ENCODE measurements at places on chromosomes 5 and 9.

DNA sequence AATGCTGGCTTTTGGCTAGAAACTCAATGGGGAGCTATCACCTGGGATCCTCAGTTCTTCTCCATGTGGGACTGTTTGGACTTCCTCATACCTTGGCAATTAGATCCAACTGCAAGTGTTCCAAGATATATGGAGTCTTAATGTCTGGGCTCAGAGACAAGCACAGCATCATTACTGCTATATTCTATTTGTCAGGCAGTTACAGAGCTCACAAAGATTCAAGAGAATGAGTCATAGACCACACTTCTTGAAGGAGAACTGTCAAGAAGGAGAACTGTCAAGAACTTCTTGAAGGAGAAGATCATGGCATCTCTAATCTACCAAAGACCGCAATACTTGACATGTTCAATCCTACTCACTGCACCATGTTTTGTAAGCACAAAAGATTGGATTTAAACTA is 106.8 kb upstream of the NREP start:
- no peak for DNase-seq

- no peak for DNase-seq
These were observed 129.3 kb downstream of the MRPL36 start for GRCh38 chr5:1670351-1670750.

- DNase-seq = no peak
These were observed 361.7 kb downstream of the TMEM161B start for GRCh38 chr5:87906962-87907361.

DNA sequence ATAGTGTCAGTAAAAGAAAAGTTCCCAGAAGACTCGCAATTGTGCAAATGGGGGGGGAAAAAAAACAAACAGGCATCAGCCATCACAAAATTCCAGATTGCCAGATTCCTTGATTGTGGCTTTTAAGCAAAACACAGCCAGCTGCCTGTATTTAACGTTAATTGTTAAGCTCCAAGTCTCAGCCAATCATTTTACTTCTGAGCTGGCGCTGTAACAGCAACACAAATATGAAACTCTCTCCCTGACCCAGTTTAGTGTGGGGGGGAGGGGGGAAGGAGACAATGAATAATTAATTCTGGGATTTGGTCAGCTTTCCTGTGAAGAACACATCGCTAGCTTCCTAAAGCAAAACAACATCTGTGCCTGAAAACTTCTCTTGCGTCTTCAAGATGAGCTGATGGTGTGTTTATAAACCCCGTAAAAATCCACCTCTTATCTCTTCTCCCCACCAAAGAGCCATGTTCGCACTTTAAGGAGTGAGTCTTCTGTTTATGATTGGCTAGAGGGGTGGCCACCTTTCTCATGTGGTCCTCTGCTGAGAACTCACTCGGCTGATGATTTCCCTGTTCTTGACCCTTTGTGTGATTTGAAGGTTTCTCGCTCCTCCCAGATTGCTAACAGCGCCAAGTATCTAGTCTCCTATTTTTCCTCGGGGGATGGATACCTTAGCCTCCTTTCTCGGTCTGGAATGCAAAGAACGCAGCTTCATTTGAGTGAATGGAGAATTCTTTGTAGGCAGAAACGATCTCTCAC is 160.2 kb upstream of the DAPK1 start:
- DNase-seq = no peak

GRCh38 chr5:146369691-146370090 is 31.1 kb downstream of the POU4F3 start:
- DNase-seq = no peak

DNA sequence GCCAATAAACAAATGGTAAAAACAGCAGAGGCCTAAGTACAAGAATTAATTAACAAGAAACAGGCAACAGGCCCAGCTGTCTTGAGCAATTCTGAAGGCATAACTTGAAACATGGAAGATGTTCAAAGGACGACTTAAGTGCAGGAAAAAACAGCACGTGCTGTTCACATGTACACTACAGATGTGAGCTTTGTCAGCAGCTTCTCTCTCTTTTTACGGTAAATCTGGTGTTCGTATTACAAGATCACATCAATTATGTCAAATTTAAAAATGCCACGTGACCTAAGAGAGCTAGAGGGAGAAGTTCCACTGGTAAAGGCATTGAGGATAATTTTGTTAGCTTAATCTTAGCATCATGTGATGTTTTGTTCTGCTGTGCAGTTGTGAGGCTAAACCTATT is 281.1 kb downstream of the PSAT1 start:
- DNase-seq = no peak

DNA sequence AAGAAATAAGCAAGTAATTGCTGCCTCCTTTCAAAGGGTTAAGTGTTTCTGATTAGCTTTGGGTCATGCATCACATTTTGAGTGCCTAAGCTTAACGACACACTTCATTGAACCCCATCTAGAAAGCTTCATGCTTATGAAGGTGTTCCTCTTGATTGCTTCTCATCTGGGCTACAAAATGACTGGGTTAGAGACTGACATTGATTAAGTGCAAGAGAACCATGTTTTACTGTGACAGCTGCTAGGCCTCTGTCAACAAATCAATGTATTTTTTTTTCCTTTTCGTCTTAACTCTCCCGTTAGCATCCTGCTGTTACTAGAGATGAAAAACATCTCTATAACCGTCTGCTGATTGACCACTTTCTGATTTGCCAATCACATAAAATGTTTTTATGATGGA is 725.0 kb downstream of the TLE1 start:
- no peak for DNase-seq

DNA sequence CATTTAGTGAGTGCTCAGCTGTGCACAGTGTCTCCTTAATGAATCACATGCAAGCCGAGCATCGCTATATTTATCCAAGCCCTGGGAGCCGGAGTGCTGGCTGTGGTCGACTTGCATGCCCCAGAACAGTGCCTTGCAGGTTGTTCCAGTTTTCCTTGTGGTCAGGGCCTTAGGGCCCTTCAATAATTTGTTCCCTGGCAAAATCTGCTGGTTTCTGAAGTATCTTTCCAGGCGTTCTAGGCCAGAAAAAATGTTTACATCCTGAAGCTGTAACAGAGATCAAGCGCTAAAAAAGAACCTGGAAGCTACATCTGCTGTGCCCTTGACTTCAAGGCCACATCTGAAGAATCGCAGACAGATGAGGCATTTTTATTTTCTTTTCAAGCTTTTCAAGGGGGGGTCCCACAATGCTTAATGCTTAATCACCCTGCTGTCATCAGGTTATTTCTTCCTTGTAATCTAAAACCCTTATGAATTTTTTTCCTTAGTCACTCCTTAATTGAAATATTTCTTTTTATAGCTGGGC is 105.8 kb downstream of the DOCK2 start:
- no peak for DNase-seq

- DNase-seq = no peak
These were observed 41.6 kb upstream of the FST start for GRCh38 chr5:53438486-53439472.

GRCh38 chr5:172610643-172611042 is 30.4 kb upstream of the NEURL1B start:
- no peak for DNase-seq

DNA sequence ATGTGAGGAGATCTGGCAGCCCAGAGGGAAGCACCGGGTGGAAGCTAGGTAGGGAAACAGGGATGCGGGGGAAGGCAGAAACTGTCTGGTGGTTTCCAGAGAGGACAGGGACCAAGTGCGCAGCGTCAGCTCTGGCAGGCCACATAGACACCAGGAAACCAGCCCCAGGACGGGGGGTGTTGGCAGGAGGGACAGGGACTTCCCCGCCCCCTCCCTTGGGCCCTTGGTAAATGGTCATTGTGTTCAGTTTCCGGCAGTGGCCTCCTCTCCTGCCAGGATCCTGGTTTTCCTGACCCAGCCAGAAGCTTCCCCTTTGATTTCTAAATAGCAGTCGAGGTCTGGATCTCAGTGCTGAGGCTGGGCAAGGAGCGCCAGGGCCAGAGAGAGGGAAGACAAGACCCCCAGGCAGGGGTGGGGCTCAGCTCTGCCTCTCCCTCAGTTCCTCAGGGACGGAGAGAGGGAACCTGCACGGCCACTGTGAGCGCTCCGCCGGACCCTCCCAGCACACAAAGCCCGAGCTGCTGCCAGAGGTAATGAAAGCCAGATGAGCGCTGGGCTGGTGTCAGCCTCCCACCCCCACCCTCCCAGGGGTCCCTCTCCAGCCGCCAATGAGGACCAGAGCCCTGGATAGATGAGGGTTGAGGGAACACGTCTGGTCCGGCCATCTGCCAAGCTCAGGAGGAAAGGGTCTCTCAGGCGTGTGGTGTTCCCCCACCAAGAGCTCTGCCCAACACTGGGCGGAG is 1.8 kb downstream of the RALGDS start:
- DNase-seq = no peak

- DNase-seq = peak; percentile 3
These were observed 60.7 kb downstream of the HRH2 start for GRCh38 chr5:175718401-175719108.

DNA sequence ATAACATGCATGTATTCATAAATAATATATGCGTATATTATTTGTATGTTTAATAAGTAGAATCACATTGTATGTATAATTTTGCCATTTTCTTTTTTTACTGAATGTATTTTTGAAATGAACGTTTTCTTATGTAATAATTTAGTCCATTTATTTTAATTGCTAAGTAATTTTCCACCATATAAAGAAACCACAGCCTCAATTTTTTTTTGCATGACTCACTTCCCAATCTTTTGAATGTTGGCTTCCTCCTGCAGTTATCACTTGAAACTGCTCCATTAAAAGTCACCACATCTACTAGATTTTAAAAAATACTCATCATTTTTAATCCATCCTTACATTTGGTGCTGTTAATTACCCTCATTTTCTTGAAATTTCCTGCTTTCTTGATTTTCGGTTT is 363.3 kb upstream of the MEF2C start:
- DNase-seq = no peak

DNA sequence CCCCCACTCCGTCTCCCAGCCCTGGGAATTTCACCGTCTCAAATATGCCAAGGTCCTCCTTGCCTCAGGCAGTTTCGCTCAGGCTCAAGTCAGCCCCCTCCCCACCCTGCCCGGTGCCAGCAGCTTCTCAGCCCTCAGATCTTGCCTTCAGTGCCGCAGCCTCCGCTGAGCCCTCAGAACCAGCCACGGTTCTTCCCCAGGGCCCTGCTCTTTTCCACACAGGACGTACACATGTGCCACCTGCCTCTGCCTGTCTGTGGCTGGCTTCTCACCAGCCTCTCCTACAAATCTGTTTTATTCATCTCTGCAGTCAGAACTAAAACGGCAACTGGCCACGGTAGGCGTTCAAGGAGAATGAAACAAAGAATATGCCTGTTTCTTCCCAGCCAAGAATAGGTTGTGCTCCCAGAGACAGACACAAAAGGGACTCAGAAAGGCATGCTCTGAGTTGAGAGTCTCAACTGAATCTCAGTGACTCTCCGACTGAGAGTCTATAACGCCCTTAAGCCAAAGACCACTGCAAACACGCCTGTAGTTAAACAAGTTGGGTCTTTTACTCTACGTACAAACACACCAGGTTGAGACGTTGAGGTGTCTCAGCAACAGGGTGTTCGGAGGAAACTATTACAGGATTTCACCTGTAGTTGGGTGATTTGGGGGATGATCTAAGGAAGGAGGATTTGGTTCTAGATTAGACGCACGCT is 10.6 kb upstream of the GRIN1 start:
- DNase-seq = no peak

DNA sequence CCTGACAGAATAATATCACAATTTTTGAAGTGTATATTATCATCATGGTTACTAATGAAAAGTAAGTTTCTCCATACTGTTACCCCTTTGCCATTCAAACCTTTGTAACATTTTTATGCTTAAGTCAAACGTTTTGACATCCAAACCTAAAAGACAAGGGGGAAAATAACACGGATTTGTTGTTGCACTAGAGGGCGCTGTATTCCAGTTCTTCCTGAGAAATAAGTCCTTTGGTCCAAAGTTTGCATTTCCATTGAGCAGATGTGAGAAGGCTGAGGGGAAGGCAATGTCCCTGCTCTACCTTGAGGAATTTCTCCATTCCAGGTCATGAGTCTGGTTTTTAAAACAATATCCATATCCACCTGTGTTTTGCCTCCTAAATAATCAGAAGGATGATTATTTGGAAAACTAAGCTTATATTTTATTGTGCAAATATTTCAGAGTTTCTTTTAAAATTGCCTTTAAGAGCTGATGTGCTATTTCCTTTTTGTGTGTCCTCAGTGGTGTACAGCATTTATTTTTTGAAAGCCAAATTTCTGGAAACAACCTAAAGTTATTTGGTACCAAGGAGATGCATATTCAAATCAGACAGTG is 9.7 kb downstream of the LECT2 start:
- DNase-seq = no peak

- no peak for DNase-seq
These were observed 136.2 kb upstream of the HAPLN1 start for GRCh38 chr5:83856881-83857280.

DNA sequence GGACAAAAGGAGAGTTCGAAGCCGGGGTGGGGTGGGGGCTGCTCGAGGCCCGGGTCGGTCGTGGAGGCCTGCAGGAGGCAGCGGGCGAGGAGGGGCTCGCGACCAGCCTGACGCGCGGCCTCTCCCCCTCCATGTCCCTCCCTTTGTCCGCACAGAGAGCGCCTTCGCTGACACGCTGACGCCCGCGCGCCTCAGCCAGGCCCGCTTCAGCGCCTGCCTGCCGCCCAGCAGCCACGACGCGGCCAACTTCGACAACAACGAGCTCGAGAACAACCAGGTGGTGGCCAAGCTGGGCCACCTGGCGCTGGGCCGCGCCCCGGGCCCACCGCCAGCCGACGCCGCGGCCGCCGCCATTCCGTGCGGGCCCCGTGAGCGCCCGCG is 42.2 kb downstream of the NEURL1B start:
- no peak for DNase-seq

- DNase-seq = no peak
These were observed 39.9 kb downstream of the KIF4B start for GRCh38 chr5:155053501-155053900.
